ENCODE measurements at places on chromosomes 12 and 14.

- no peak for DNase-seq
Observed at GRCh38 chr12:69821456-69822159, 3.4 kb upstream of the MYRFL start.

DNA sequence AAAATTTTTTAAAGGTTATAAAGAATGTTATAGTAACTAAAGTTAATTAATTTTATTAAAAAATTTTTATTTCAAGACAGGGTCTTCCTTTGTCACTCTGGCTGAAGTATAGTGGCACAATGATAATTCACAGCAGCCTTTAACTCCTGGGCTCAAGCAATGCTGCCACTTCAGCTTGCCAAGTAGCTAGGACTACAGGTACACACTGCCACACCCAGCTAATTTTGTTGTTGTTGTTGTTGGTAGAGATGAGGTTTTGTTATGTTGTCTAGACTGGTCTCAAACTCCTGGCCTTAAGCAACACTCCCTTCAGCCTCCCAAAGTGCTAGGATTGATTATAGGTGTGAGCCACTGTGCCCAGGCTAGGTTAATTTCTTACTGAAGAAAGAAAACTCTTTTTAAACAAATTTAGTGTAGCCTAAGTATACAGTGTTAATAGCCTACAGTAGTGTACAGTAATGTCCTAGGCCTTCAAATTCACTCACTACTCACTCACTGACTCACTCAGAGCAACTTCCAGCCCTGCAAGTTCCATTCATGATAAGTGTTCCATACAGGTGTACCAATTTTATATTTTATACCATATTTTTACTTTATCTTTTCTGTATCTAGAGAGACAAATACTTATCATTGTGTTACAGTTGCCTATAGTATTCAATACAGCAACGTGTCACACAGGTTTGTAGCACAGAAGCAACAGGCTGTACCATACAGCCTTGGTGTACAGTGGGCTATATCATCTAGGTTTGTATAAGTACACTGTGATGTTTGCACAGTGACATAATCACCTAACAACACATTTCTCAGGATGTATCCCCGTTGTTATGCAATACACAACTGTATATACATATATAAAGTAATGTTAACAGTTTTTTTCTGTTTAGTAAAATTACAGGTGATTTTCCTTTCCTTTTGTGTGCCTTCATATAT lies 24.7 kb upstream of the DNAAF2 start:
- no peak for DNase-seq

DNA sequence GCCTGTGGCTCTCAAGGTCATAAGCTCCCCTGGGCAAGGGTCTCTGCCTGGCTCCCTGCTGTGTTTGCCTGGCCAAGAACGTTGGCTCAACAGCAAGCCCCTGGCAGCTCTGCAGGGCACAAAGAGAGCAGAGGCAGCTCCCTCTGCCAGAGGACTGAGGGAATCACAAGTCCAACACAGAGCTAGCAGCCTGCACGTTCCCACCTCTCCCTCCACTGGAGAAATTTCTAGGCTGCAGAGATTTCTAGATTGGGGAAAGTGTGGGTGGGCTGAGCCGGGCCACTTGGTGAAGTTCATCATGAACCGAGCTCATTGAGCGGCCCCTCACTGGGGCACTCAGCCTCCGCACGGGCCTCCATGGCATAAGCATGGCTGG lies 19.8 kb downstream of the ZFYVE21 start:
- no peak for DNase-seq

- peak; percentile 35 for DNase-seq
Observed at GRCh38 chr14:91241863-91242262, 2.6 kb downstream of the GPR68 start.

DNA sequence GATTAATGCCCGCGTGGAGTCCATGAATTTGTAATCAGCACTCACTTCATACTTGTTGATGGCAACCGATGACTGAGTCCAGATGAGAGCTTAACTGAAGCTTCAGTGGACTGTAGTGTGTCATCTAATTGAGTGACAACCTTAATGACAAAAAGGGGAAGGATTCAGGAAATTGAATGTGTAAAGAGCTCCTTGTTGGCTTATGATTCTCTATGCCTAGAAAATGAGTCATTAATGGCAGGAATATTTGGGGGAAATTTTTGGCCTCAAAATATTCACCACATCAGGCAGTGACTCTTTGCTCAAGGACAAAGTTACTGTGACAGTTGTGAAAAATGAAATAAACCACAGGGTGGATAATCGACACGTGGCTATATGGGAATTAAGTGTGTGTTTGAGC lies 55.3 kb upstream of the STON2 start:
- DNase-seq, result no peak

DNA sequence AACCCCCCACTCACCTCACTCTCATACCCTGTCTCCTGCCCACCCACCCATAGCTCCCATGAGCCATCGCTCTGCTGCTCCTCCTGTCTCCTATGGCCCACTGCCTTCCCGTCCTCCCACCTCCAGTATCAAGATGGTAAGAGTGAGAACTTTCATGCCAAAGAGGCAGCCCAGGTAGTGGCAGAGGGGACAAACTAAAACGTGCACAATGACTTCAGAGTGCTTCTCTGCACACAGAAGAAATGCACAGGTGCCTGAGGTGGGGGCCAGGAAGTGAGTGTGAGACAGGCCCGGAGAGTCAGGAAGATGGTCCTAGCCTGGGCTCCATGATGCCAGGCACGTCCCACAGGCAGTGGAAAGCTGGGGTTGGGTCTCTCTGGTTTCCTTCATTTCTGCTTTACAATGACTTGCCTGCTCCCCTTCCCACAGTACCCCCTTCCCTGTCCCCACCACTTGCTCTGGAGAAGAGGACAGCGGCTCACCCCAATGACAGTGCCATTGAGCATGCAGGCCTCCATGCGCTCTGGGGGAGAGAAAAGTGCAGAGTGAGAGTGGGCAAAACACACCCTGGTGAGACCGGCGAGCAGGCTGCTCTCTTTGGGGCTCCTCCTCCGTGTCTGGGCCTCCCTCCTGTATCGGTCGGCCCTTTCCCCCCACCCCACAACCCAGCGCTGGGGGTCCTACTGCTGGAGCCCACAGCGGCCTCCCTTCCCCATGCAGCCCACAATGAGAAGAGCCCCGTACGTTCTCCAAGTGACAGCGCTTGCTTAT lies 22.8 kb upstream of the ANO2 start:
- no peak for DNase-seq

DNA sequence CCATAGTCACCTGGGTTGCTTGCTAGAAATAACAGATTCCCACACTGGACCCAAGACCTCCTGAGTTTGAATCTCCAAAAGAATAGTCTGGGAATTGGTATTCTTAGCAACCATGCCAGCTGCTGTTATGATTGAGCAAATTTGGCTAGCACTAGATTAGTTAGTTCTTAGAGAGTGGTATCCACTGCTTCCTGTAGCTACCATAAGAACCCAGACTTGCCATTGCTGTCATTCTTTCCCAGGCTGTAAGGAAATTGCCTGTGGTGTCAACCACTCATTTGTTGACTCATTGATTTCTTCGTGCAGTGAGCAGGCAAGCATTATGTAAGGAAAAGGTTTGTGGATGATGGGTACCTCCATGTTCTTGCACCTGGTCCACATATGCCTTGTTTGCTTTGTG lies 201.8 kb upstream of the RGS6 start:
- no peak for DNase-seq

- DNase-seq, result no peak
Observed at GRCh38 chr12:69044887-69045286, 111.9 kb upstream of the CPM start.

- no peak for DNase-seq
Observed at GRCh38 chr14:72549854-72550253, 344.0 kb downstream of the DPF3 start.

DNA sequence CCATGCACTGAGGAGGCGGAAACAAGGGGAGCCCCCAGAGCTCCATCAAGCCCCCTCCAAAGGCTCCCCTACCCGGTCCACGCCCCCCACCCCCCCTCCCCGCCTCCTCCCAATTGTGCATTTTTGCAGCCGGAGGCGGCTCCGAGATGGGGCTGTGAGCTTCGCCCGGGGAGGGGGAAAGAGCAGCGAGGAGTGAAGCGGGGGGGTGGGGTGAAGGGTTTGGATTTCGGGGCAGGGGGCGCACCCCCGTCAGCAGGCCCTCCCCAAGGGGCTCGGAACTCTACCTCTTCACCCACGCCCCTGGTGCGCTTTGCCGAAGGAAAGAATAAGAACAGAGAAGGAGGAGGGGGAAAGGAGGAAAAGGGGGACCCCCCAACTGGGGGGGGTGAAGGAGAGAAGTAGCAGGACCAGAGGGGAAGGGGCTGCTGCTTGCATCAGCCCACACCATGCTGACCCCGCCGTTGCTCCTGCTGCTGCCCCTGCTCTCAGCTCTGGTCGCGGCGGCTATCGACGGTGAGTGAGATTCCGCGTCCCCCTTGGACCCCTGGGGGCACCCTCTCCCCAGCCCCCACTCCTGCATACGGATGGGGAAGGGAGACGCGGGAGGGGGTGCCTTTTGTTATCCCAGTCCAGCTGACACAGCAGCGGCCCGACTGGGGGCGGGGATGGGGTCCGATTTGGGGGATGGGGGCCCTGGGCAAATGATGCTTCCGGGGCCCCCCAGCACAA lies 400 bp downstream of the LRP1 start:
- DNase-seq, result no peak

DNA sequence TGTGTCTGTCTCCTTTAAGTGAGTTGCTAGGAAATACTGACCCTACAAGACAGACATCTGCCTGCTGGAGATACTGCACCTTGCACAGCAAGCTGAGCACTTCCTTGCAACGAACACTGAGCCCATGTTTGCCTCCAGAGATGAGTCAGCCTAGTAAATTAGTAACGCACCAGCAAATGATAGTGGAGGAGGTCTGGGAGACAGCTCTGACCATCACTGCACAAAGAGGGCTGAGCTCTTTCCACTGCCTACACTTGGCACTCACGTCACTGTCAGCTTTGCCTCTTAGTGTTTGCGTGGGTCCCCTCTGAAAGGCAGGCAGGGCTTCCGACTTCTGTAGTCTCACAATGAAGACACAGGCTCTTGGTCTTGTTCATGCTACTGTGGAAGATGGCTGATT lies 109.0 kb downstream of the APAF1 start:
- no peak for DNase-seq

GRCh38 chr14:22535916-22536315 lies 53.1 kb downstream of the DAD1 start:
- no peak for DNase-seq

DNA sequence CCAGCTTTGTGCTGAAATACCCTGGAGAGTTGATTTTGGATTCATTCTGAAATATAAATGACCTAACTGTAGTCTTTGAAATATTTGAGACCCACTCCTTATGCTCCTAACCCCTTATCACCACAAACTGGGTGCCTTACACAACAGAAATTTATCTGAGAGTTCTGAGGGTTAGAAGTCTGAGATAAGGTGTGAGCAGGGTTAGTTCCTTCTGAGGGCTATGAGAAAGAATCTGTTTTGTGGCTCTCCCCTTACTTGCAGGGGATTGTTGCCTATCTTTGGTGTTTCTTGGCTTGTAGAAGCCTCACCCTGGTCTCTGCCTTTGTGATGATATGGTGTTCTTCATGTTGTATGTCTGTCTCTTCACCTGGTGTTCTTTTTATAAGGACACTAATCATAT lies 91.7 kb downstream of the DERA start:
- DNase-seq, result no peak

- no peak for DNase-seq
Observed at GRCh38 chr12:108560321-108560721, 652 bp downstream of the SART3 start.

- no peak for DNase-seq
Observed at GRCh38 chr14:70052990-70053389, 135.8 kb downstream of the SLC8A3 start.

GRCh38 chr12:131454418-131455217 lies 256.3 kb upstream of the SFSWAP start:
- DNase-seq, result peak; percentile 49

DNA sequence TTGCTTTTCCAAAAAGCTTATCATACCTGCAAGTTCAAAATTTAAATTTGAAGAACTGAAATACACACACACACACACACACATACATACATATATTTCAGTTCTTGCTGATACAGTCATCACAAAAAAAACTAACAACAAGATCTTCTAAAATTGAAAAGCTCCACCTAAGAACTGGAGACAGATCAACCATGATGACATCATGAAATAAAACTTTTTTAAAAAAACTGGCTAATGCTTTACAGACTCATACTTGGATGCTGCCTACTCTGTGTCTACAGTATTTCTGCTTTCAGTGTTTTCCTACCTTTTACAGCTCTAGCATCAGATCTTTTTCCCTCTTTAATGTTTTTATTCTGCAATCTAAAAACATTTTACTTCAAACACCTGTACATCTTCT lies 261.4 kb downstream of the DIO2 start:
- no peak for DNase-seq

DNA sequence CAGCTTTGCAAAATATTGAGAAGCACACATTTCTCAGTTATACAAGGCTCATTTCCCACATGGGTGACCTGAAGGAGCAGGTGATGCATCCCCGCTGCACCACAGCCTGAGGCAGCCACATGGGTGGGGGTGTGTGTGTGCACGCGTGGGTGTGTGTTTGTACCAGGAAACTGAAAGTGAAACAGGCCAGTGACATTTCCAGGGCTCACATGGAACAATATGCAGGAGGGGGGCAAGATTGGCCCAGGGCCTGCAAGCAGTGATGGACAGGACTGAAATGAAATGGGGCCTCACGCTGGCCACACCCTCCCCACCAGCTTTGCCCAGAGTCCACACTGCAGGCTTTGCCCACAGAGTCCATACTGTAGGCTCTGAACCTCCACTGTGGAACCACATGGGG lies 154.2 kb upstream of the PARP11 start:
- DNase-seq, result peak; percentile 74

GRCh38 chr14:28678887-28679286 lies 87.7 kb upstream of the FOXG1 start:
- DNase-seq, result no peak

DNA sequence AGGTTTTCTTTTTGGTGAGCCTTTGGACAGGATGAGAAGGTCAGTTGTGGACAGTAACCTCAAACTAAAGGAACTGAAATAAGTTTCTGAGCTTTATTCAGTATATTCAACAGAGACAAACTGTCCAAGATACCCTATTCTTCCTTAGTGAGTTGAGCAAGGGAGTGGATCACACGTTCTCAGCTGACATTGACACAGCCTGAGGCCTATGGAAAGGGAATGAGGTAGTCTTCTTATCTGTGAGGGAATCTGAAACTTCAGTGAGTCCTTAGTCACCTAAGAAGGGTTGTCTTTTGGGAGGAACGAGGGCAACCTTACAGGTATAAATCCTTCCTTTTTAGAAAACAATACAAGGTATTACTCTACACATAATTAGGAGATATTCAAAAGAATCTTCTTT lies 5.0 kb upstream of the NUBPL start:
- no peak for DNase-seq

DNA sequence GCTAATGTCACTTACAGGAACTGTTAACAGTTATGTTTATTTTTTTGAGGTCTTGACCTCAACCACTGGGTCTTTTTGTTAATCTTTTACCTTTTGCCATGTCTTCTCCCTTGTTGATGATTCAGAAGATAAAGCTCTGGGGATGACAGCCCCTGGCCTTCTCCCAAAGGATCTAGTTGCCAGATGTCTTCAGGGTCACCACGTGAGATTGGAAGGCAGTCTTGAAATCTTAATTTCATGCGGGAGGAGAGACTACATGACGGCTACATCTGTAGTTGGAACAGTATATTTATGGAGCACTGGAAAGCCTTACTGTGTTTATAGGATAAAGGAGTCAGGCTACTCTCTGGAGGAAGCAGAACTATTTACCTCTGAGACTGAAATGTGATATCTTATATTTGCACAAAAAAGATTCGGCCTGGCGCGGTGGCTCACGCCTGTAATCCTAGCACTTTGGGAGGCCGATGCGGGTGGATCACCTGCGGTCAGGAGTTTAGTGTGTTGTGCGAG lies 5.6 kb downstream of the MLEC start:
- DNase-seq, result no peak

GRCh38 chr12:55996715-55997534 lies at the start of gene SUOX:
TSS of gene SUOX (plus strand) at chr12:55997276. CDS start at chr12:56002222, 4,946 bp downstream.
- DNase-seq, result peak; percentile 54

- DNase-seq, result no peak
Observed at GRCh38 chr12:76643438-76643837, 83.9 kb upstream of the OSBPL8 start.
